NCI-H460 (cell line): ENCODE measurements at places on chromosomes 5 and 9.

- no peak for DNase-seq
These were observed 413.5 kb downstream of the PLK2 start for GRCh38 chr5:58046371-58046770.

GRCh38 chr9:99403371-99403770 is 181.3 kb downstream of the SEC61B start:
- DNase-seq: no peak

DNA sequence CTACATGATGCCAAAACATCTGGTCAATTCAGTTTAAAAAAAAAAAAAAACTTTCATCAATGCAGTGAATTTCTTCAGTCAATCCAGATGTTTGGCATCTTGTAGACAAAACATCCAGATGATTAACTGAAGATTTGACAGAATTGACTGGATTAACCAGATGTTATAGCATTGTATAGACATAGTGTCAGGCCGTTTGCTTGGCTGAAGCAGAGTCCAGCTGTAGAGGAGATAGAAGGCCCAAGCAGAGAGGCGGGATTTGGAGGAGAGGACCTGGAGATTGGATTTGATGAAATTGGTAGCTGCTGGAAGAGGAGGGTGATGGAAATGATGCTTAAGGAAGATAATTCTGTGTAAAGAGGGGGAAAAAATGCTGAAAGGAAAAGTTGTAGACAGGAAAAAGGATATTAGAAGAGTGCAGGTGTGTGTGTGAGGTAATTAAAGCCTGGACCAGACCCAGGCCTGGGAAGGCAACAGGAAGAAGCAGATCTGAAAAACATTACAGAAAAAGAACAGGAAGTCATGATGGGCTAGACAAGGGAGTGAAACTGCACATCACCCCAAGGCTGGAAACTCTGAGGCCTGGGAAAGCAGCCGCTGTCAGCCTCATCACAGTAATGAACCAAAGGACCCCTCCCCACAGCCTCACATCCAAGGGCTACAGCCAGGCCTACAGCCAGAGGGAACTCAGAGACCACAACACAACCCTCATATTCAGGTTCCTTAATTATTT is 258.3 kb downstream of the CWC27 start:
- no peak for DNase-seq

- DNase-seq: no peak
These were observed 518.9 kb downstream of the PRELID2 start for GRCh38 chr5:145316282-145316681.
